ENCODE measurements at places on chromosomes 7 and 10.

DNA sequence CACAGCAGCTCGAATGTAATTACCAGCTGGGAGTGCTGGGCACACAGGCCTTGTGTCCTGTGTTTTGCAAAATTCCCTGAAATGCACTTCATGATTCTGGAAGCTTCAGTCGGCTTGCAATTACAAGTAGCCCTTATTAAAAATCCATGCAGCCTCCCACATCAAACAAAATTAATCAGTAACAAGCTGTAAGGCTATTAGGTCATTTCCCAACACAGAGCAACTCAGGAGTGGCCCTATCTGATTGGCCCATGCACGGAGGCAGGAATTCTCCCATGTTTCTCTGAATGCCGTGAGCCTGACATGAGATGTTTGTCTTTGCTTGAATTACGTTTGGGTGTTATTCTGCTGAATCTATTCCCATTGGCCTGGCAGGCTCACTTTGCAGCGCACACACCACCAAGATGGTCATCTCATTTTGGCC is 36.9 kb downstream of the FOXL3 start:
- DNase-seq, result no peak

GRCh38 chr7:6291531-6291930 is 19.1 kb upstream of the CYTH3 start:
- DNase-seq, result no peak

GRCh38 chr10:23325132-23325531 is 19.5 kb downstream of the C10orf67 start:
- DNase-seq, result no peak

GRCh38 chr10:121511943-121512342 is 86.3 kb downstream of the FGFR2 start:
- no peak for DNase-seq

- DNase-seq, result no peak
Observed at GRCh38 chr7:140245611-140246105, 68.9 kb upstream of the KDM7A start.

DNA sequence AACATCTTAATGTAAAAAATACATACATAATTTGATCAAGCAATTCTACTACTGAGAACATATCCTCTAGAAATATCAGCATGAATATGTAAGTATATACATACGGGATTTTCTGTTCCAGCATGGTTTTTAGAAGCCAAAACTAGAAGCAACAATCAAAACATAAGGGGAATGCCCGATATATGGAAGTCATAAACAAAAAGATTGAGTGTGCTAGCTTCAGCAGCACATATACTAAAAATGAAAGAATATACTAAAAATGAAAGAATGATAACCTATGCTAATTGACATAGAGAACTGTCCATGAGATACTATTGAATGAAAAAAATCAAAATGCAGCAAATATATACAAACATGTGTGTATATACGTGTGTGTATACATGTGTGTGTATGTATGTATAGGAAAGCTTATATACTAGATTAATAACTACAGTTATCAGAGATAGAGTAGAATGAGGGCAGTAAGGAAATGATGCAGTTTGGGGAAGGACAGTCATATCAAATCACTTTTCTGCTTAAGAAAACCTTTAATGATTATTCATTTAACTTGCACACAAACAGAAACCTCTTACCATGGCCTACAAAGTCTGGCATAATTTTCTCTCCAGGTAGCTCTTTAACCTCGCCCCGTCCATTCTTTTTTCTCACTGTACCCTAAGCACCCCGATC is 72.9 kb downstream of the NPY start:
- no peak for DNase-seq

DNA sequence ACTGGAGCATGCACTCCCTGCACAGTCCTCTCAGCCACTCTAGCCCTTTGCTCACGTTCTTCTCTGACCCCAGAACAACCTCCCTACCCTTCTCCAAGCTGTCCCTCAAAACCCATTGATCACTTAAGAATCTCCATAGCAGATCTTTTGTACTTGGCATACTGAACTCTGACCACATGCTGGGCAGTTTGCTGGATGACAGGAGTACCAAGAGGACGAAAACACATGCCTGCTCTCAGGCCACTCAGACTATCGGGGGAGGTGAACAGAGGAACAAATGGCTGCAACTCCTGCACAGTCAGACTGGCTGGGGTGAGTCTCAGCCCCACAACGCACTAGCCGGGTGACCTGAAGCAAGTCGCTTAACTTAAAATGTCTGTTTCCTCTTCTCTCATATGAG is 52.7 kb downstream of the KCNMA1 start:
- no peak for DNase-seq

- no peak for DNase-seq
Observed at GRCh38 chr10:118827053-118827452, 72.3 kb upstream of the CACUL1 start.

- no peak for DNase-seq
Observed at GRCh38 chr10:5833814-5834213, 20.6 kb upstream of the GDI2 start.

- no peak for DNase-seq
Observed at GRCh38 chr10:113491967-113492565, 60.8 kb upstream of the HABP2 start.

GRCh38 chr7:123230603-123231002 is 30.8 kb upstream of the SLC13A1 start:
- no peak for DNase-seq

- no peak for DNase-seq
Observed at GRCh38 chr7:11592699-11593098, 239.3 kb downstream of the THSD7A start.

- DNase-seq, result no peak
Observed at GRCh38 chr10:111098679-111099437, 22.0 kb downstream of the ADRA2A start.

- peak; percentile 58 for DNase-seq
Observed at GRCh38 chr7:78472519-78472918, 673.9 kb downstream of the PHTF2 start.

DNA sequence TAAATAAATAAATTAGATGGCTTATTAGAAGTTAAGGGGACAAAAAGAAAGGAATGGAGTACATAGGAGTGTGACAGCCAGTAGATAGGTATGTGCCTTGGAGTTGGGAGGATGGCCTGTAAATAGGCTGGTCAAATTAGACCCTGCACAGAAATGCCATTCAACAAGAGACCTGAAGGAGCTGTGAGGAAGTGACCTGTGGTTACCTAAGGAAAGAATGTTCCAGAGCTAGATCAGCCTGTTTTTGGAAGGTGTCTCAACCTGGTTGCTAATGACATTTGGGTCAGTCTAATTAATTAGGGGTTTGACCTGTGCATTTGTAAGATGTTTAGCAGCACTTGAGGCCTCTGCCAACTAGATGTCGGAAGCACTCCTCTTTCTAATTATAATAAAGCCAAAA is 315.3 kb upstream of the PLXDC2 start:
- DNase-seq, result no peak

- no peak for DNase-seq
Observed at GRCh38 chr7:100588438-100588837, 2.3 kb downstream of the FBXO24 start.

DNA sequence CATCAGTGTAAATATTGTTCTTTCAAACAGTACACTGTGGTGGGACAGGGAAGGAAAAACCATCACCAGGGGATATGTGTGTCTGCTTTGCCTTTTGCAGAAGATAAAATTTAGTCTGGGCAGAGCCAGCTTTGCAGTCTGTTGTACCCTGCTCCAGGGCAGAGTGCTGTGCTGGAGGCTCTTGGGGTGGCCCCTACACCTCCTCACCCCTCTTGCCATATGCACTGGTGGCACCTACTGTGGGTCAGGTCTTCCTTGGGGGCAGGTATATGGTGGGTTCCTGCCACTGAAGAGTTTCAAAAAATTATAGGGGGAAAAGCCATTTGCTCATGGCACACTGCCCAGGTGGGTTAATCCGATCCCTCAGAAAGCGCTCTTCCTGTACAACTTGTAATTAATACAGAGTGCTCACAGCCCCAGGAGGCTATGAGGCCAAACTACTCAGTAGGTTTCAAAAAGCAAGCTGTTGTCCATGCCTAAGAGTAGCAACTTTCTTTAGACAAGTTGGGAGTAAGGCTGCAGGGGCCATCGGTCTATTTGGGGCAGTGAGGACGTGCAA is 112.7 kb upstream of the BMPER start:
- no peak for DNase-seq

DNA sequence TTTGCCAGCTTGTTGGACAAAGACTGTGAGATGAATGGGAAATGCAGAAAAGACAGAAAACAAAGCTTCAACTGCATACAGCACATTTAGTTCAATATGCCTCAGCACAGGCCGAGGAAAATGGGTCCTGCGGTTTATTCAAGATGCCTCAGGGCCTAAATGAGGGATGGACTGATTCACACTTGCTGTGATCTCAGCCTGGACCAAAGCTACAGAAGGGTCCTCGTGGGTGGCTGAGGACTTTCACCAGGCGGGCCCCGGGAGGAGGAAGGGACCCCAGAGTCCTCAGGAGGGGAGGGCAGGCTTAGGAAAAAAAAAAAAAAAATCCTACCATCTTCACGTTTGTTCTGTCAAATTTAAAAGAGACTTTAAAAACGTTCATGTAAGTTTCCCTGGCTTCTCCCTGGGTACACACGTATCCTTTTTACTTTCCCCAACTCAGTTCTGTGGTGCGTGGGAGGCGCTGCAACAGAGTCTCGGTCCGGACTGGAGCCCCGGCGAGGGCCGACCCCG is 624 bp upstream of the ZNF783 start:
- no peak for DNase-seq

DNA sequence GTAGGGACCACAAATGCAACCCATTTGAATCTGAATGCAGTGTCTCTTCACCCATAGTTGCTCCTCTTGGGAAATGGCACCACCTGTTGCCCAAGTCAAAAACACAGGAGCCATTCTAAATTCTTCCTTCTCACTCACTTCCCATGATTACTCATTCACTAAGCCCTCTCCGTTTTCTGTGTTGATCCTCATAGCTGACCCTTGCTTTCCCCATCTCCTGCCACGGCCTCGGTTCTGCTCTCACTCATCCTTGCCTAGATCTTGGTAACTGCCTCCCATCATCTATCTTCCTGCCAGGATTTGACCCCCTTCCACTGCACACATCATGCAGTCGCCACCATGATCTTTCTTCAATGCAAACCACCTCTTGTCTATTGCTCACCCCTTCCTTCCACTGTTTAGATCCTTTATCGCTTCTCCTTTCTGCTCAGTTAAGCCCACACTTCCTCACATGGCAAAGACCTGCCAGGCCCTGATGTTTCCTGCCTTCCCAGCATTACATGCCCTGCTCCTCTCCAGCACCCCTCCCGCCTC is 19.0 kb upstream of the CPN1 start:
- DNase-seq, result no peak

- DNase-seq, result no peak
Observed at GRCh38 chr10:63438506-63439498, 27.0 kb downstream of the JMJD1C start.

GRCh38 chr7:136228171-136228570 is 251.0 kb upstream of the MTPN start:
- DNase-seq, result no peak

DNA sequence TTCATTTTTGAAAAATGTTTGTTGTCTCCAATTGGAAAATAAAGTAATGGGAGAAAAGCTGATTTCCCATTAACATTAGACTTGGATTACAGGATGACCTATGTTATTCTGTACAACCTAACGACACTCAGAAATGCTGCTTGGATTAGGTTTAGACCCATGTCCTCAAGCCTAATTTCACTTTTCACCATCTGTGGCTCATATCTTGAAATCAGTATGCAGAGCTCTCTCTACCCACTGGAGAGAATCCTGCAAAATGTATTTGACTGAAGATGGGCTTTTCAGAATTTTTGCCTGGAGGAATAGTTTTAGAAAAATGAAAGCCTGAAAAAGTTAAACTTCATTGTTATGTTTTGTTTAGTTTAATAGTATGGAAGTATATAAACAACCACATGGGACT is 63.8 kb downstream of the SLC13A1 start:
- DNase-seq, result no peak

DNA sequence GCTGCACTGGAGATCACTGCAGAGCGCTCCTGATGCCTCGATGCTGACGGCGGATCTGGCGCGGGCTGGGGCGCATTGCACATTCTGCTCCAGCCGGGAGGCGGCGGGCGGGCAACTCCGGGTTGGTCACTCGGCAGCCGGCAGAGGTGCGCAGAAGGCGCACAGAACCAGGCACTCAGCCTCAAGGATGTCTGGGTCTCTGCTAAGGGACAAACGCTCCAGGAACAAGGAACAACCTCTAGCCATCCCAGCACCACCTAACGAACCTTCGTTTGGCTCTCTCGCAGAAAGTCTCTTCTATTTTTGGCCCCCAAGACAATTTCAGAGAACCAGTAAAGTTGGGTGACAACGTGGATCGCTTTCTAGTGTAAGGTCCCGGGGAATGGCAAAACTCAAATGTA is 254.6 kb downstream of the OTUD1 start:
- no peak for DNase-seq

- no peak for DNase-seq
Observed at GRCh38 chr7:6727663-6728062, 20.9 kb upstream of the ZNF12 start.

- no peak for DNase-seq
Observed at GRCh38 chr7:87658553-87658952, 30.4 kb downstream of the RUNDC3B start.

DNA sequence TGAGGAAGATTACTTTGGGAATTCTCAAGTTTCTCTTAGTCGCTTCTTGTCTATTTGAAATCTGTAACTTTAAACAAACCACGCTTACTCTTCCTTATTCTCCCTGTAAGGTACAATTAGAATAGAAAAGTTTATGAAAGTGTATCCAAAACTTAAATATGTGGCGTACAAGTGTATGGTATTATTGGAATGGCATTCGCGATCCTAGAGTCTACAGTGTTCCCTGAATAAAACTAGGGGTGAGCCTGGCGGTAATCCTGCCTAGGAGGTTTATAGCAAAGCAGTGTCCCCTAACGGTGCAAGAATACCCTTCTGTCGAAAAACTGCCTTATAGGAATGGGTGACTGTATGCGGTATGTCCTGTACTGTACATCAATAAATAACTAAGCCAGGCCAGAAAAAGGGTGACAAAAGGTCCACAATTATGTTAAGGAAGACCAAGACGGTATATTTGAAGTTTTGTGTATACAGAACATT is 1.2 kb downstream of the TASOR2 start:
- DNase-seq, result no peak

DNA sequence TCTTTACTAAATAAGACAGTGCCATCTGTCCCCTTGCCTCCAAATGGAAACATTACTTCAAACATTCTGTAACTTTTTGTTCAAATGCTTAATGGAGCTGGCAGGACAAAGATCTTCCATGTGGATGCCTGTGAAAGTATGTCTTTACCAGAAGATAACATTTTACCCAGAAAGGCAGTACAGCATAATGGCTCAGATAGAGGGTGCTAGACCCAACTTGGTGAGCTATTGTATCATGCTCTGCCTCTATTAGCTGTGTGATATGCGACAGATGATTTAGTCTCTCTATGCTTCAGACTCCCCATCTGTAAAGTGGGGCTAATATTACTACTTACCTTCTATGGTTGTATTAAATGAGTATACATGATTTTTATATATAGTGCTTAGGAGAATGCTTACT is 8.8 kb upstream of the SMKR1 start:
- DNase-seq, result no peak

Data from HS-5 (cell line).